ENCODE measurements at places on chromosomes 2 and 18.

DNA sequence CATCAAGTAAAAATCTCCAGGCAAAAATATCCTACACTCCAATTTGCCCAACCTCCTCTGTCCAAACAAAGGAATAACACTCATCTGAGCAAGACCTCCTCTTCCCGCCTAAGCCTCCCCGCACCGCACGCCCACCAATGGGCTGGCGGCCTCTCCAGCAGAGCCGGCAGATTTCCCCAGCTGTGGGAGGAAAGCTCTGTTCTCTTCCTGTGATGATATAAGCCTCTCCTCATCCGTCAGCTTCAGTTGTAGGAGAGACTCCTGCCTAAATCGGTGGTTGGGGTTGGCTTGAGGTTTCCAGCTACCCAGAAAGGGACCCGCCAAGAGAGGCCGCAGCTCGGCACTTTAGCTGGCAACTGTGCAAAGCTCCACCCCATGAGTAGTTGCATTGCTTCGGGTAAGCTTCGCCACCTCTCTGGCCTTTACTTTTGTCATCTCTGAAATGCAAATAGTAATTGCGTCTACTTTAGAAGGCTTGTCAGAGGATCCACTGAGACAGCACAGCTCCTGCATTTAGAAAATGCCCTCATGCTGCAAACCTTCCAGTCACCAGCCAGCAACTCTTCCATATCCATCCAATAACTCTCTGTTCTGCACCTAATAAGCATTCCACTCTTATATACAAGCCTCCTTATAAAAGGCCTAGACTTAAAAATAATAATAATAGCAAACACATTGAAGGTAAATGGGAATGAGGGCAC is 146.4 kb downstream of the MYT1L start:
- DNase-seq = no peak

DNA sequence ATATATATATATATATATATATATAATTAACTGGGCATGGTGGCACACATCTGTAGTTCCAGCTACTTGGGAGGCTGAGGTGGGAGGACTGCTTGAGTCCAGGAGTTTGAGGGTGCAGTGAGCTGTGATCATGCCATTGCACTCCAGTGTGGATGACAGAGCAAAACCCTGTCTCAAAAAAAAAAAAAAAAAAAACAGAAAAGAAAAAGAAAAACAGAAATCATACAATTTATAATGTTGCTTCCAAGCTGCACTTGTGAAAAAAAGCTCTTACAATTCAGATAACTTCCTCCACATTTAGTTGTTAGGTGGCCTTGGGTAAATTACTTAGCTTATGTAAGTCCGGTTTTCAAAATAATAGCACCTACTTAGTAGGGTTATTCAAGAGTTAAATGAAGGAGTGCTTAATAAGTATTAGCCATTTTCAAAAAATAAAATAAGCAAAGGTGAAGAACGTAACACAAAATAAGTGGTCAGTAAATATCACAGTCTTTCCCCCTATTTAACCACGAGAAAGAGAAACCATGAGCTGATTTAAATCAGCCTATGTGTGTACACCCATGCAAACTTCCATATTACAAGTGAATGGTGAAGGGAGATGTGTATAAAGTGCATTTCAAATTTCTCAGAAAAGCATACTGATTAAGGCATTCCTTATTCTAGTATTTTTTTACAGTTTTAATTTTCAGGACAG is 2.3 kb downstream of the WIPF1 start:
- no peak for DNase-seq

GRCh38 chr2:234929002-234929401 is 22.8 kb upstream of the SH3BP4 start:
- DNase-seq = no peak

- no peak for DNase-seq
Measured at GRCh38 chr18:46468426-46469180, 188.4 kb downstream of the LOXHD1 start.

- no peak for DNase-seq
Measured at GRCh38 chr18:23730857-23731256, 41.6 kb downstream of the LAMA3 start.

DNA sequence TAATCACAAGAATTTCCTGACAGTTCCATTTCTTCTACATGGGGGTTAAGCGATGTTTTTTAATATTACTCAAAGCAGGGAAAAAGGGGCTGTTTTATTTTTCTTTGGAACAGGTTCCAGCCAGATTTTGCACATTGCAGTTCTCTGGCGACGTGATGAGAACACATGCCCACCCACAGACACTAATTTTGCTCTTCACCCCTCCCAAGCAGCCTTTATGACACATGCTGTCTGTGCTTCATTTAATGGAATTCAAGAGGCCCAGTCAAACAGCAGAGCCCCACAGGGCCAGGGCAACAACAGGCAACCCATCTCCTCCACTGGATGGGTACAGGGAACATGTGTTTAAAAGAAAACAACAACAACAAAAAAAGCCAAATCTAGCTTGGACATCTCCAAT is 70.8 kb downstream of the SPRED2 start:
- no peak for DNase-seq

DNA sequence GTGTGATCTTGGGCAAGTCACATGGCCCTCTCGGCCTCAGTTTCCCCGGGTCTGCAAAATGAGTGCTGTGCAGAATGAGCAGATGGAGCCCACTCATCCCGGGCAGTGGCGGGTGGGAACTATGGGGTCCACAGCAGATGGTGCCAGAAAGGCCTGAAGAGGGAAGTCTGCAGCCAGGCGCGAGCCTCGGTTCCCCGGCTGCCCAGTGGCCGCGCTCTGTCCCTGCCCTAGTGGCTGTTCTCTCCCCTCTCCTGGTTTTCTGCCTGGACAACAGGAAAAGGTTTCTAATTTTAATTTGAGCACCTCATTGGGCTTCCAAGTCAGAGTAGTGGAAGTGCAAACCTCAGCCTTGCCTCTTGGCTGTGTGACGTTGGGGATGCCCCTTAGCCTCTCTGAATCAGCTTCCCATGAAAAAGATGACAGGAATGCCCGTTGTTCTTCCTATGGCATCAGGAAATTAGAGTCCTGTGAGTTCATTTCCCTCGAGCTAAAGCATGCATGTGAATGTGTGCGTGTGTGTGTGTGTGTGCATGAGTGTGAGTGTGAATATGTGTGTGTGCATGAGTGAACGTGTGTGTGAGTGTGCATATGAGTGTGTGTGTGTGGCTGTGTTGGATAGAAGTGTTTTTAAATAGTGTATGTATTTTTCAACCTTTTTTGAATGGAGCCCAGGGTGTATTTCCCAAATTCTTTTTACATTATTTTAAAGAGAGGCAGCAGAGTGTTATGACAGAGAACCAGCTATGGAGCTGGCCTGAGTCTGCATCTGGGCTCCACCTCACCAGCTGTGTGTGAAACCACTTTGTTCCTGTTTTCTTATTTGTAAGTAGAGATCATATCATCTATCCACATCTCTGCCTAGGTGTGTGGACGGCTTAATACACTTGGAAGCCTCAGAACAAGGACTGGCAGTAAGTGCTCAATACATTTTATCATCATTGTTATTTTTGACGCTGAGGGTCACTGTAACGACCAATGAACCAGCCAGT is 41.3 kb downstream of the RRM2 start:
- DNase-seq = no peak

DNA sequence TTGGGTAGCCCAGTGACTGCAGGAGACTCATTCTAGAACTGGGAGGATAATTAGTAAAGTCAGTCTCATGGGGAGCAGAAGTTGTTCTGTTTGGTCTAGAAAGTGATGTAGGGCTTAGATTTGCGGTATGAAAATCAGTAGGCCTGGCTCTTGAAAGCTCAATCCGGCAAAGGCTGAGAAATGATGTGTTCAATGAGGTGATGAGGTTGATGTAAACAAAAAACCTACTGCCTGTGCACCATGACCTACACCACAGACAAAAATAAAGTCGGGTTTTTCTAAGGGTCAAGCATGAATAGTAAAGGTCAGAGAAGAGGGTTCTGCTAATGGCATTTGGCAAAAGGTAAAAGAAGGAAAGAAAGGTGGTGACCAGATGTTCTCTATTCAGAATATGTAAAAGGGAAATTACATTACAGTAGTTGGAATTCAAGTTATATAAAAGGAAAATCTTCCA is 80.8 kb upstream of the COL5A2 start:
- DNase-seq = no peak

GRCh38 chr18:5095239-5095638 is 101.8 kb downstream of the AKAIN1 start:
- DNase-seq = no peak

DNA sequence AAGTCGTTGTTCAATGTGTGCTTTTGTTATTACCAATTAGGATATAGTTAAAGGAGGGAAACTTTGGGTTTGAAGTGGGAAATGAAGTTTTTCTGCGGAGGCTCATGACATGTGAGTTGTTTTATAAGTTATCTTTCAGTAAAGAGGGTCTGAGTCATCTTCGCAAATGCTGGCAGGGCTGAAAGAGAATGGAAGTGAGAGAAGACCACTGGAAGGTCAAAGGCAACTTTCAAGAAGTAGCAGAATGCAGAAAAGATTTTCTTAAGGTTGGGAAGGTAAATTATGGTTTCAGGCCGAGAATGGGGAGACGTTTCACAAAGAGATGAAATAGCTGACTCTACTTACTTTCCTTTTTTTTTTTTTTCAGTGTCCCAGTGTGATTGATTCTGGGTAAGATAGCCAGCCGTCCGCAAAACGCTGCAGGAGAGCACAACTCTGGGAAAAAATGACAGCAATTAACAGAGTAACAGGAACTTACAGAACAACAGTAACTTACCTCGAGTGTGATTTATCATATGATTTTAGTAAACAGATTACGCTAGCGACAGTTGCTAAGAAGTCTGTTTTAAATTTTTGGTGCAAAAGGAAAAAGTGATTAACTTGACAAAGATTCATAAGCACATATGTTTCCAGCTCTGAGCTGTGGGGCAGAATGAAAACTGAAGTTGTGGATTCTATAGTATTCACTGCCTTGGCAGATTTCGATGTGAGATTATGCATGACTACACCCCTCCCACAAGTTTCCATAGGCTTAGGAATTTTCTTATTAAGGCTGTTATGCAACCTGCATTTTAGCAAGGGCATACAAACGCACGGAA is 46.8 kb upstream of the ACTR3 start:
- DNase-seq = no peak

- DNase-seq = no peak
Measured at GRCh38 chr2:207484444-207485391, 45.0 kb upstream of the CREB1 start.

GRCh38 chr2:37871456-37872191 is 53.5 kb upstream of the RMDN2 start:
- DNase-seq = no peak

DNA sequence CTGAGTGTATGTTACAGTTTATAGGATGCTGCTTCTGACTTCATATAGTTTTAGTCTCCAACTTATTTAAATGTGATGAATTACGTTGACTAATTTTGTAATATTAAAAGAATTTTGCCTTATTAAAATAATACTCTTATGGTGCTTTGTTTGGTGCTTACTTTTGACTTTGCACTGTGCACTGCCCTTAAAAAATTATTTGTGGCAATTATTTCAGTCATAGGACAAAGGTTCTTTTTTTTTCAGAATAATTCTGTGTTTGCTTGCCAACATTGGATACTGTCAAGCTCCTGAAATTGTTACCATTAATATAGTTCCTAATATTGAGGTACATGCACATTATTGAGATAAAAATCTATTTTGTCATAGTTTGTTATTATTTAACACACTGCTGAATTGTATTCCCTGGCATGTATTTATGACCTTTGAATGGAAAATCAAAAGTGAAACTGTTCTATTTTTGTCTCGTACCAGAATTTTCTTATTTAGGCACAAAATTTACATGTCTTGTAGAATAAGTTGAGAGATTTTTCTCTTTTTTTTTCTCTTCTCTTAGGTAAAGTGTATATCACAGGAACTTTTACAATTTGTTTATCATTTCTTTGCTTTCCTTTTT is 572.8 kb upstream of the KLHL29 start:
- no peak for DNase-seq

DNA sequence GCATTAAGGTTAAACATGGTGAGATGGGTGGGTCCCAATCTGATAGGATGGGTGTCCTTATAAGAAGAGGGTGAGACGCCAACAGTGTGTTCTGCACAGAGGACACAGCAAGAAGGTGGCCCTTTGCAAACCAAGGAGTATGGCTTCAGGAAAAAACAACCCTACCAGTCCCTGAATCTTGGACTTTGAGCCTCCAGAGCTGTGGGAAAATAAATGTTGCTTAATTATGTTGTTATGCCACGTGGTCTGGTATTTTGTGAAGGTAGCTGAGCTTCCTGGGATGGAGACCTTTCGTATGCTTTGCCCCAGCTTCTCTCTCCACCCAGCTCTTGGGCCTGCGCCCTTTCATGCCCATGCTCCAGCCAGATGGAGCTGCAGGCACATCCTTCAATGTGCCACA is 114.2 kb upstream of the EPC2 start:
- DNase-seq = no peak

DNA sequence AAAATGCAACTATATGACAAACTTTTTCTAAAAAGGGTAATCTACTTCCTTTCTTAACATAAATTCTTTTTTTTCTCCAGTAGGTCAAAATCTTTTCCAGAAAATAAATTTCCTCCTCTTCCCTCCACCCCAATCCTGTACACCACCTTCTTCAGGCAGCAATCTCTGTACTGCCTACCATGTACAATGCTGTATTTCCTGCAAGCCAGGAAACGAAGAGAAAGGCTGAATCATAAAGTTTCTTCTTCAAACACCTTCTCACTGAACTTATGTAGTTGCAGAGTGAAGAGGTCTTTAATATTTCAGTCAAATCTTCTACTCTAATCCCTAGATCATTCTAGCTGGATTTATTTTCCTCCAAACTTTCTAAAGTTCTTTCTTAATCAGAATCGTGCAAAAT is 18.2 kb upstream of the C2orf66 start:
- no peak for DNase-seq

GRCh38 chr2:113230531-113230930 is 48.2 kb downstream of the PAX8 start:
- no peak for DNase-seq
